Mucosa of descending colon (tissue), 3 donors: ENCODE measurements at places on chromosomes 6 and 20. TPM values are rescaled to one million over a fixed set of nuclear protein-coding genes. Genes with fewer than 3 reads are reported as not detected.

OR12D3 gene
- total RNA-seq, result not detected

XKR7 gene
- total RNA-seq, result 0.10 TPM

SCGN gene
- 7.4 TPM for total RNA-seq

PAK5 gene
- total RNA-seq, result 0.13 TPM

ETV7 gene
- total RNA-seq, result 2.6 TPM

SLC17A1 gene
- not detected for total RNA-seq

GJA10 gene
- total RNA-seq, result not detected

OOEP gene
- total RNA-seq, result not detected

UBE2J1 gene
- 42.2 TPM for total RNA-seq

MAS1 gene
- total RNA-seq, result not detected

NKX2-2 gene
- total RNA-seq, result 0.22 TPM

SLC32A1 gene
- total RNA-seq, result not detected

NNAT gene
- total RNA-seq, result 4.0 TPM

DNA sequence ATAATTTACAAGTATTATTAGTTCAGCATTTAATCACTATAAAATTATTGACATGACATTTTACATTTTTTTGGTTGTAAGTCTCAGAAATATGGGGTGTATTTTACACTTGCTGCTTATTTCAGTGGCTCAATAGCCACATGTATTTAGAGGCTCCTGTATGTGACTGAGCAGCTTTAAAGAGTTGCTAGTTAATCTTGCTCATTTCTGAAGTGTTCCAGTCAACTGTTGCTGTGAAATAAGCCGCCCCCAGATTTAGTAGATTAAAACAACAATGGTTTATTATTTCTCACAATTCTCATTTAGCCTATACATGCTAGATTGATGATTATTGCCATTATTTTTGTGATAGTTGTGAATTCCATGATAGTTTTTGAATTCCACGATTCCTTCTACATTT is 23.0 kb downstream of the CD109 start:
- no peak for DNase-seq

DNA sequence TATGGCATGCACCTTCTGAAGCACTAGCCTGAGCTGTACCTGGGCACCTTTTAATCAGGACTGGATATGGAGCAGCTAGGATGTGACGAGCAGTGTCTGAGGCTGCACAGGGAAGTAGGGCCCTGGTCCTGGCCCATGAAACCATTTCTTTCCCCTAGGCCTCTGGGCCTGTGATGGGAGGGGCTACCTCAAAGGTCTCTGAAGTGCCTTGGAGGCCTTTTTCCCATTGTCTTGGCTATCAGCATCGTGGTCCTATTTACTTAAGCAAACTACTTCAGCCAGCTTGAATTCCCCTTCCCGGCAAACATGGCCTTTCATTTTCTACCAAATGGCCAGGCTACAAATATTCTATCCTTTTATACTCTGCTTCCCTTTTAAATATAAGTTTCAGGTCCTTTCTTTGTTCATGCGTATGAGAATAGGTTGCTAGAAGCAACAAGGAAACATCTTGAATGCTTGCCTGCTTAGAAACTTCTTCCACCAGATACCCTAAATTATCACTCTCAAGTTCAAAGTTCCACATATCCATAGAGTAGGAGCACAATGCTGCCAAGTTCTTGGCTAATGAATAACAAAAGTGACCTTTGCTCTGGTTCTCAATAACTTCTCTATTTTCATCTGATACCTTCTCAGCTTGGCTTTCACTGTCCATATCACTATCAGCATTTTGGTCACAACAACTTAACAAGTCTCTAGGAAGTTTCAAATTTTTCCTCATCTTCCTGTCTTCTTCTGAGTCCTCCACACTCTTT is 673.1 kb downstream of the HTR1B start:
- peak; percentile 30 for DNase-seq

GRCh38 chr6:41818271-41819054 is 31.0 kb downstream of the TOMM6 start:
- no peak for DNase-seq

DNA sequence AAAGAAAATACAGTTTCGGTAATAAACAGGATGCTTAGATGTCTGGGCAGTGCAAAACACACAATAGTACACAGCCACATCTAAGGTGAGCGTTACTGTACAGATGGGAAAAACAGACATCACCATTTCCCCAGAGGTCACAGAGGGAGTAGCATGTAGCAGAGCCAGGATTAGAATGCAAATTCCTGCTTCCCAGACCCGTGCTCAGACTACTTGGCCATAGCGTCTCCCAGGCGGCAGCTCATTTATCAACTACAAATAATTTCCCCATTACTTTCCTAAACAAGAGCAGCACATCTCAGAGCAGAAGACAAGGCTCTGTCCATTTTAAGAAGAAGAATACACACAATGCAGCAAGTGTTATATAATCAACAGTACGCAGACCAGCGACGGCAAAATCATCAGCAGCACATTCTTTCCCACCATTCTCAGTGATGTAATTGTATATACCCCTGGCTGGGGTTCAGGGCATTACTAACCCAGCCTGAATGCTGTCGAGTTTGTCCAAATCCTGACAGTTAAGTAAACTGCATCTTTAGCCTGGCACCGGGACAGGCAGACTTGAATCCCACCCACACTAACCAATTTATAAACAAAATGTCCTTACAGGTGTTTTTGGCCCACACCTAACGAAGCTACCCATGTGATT is 61.9 kb downstream of the CNKSR3 start:
- DNase-seq, result no peak

DNA sequence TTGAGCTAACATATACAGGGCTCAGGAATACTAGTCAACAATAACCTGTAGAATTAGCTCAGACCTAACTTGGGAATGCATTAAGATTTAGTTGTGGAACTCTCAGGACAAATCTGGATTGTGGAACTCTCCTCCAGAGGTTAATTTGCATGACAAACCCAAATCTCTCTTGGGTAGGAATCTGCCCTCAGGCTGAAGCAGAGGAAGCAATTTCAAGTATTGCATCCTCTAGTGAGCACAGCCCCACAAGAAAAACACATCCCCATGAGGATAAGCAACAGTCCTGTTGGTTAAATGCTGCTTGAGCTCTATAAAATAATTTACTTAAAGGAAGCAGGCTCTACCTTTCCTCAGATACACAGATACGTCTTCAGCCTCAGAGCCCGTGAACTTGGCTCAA is 170.9 kb upstream of the STXBP5 start:
- DNase-seq, result no peak

DNA sequence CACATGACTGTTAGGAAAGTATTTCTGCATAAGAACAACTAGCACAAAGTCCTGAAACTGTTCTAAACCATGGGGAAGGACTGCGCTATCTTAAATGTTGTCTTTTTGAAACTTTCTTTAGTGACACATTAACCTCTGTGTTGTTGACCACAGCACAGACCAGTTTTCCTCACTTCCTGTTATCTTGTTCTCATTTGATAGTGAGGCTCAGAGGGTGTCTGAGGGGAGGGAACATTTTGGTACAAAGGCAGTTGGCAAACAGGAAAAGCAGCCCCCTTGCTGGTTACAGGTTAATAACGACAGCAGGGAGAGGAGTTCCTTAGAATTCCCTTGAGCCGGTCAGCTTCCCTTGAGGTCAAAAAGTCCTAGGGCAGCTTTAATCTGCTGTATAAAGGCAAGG is 143.5 kb upstream of the BMP2 start:
- DNase-seq, result no peak

GRCh38 chr6:44278774-44279697 is 8.8 kb downstream of the TMEM151B start:
- no peak for DNase-seq

DNA sequence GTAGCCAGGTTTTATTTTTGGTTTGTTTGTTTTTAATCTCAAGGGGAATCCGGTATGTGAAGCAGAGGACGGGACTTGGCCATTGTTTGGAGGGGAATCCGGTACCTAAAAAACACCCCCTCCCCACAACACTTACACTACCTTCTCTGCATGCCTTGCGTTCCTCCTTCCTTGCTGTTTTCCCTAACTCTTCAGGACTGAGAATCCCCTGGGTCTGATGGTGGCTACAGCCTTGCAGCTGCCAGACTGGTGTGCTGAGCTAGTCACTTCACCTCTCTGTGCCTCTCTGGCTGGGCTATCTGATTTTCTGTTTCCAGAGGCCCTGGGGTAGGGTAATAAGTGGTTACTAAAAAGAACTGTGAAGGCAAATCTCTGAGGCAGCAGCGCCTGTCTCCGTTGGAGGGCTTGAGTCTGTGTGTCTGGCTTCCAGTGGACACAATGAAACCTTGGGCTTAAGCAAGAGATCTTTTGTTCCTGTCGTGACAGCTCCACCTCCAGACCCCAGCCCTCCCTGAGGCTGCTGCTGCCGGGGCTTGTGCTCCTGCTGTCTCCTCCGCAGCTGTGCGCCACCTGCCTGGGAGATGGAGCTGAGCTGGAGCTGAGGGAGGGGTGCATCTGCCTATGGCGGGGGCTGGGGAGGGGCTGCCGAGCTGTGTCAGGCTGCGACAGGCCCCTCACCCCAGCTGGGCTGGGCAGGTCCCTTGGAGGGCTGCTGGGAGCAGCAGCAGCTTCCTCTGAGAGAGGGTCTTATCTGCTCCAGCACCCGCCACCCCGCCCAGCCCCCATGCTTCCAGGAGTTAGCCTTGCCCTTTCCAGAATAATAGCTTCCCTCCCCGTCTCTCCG is 65.8 kb upstream of the CCDC167 start:
- no peak for DNase-seq

GRCh38 chr6:2744778-2745177 is 5.9 kb downstream of the MYLK4 start:
- no peak for DNase-seq

GRCh38 chr6:119148098-119148824 is 69.8 kb upstream of the FAM184A start:
- DNase-seq, result peak; percentile 56

DNA sequence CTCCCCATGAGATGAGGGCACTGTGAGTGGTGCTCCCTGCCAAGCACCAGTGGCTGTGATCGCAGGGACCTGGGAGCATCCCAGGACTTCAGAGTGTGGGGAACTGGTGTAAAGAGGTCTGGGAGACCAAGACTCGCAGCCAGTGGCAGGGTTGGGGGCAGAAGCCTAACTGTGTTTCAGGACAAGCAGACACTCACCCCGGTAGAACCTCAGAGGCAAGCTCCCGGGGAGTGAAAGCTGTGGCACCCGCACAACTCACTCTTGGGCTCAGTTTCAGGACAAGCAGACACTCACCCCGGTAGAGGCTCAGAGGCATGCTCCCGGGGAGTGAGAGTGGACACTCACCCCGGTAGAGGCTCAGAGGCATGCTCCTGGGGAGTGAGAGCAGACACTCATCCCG is 112.8 kb downstream of the ASXL1 start:
- no peak for DNase-seq

DNA sequence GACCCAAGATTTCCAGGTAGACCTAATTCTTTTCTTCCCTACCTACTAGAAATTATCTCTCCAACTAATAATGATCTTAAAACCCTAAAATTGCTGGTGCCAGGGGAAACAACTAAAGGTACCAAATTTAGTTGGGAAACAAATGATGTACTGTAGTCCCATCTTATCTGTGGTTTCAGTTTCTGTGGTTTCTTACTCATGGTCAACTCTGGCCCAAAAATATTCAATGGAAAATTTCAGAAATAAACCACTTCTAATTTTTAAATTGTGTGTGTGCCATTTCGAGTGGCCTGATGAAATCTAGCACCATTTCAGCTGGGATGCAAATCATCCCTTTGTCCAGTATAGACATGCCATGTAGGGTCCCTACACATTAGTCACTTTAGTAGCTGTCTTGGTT is 475.2 kb upstream of the EPHA7 start:
- no peak for DNase-seq

DNA sequence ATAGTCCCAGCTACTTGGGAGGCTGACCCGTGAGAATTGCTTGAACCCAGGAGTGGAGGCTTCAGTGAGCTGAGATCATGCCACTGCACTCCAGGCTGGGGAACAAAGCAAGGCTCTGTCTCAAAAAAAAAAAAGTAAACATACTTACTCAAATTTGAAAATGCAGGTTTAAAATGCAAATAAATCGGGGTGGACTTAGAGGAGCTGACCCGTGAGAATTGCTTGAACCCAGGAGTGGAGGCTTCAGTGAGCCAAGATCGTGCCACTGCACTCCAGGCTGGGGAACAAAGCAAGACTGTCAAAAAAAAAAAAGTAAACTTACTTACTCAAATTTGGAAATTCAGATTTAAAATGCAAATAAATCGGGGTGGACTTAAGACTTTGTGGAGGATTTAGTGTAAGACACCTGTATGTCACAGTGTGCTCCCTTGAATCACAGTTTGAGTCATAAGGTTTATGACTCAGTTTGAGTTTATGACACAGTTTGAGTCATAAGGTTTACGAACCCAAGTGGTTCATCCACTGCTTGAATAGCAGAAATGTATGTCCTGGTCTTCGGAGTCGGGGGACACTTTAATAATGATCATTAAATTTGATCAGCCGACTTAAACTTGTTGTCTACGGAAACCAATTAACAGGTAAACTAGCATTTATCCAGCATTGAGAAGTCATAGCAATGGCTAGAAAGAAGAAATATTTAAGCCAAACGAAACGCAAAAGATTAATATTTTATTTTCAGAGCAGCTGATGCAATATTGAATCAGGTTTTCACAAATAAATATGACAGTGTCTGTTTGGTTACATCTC is 6.8 kb upstream of the MRPS10 start:
- no peak for DNase-seq

GRCh38 chr6:3568396-3569082 is 111.7 kb upstream of the SLC22A23 start:
- no peak for DNase-seq

GRCh38 chr6:43436577-43437282 is 9.4 kb downstream of the ABCC10 start:
- DNase-seq, result no peak

GRCh38 chr6:126672649-126673048 is 332.7 kb downstream of the CENPW start:
- DNase-seq, result no peak

DNA sequence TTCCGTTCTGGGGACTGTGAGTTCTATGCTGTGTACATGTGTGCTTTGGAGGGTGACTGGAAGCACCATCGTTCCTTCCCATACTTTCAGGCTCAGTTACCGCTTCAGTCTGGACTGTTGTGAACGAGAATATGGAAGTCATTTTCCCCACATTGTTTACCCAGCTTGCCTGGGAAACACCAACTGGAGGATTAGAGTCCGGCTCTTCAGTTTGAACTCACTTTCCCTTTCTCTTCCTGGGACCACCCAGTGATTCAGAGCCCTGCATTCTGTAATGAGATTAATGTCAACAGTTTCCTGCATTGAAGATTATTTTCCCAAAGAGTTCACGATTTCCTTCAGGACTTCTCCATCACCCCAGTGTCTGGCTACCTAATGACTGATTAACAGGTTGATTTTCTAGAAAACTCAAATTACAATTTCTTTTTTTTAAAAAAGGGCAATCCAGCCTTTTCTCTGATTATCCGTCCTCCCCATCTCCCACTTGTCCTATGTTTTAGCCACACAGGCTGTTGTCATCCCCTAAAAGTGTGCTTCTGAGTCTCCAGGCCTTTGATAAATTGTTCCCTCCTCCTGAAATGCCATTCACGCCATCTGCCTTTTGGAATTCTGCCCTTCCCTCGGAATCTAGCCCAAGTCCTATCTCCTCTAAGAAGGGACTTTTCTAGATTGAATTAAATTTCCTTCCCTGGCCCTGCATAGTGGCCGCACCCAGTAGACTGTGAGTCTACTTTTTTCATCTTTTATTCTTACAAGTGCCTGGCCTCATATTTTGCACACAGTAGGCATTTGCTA is 3.3 kb upstream of the TAGAP start:
- DNase-seq, result no peak

GRCh38 chr6:18423426-18423825 is 36.3 kb downstream of the RNF144B start:
- DNase-seq, result no peak

- no peak for DNase-seq
Measured at GRCh38 chr6:20416567-20417345, 15.1 kb downstream of the E2F3 start.

- DNase-seq, result no peak
Measured at GRCh38 chr6:33759887-33760629, 13.4 kb upstream of the IP6K3 start.

- no peak for DNase-seq
Measured at GRCh38 chr20:59214073-59214472, 50.5 kb downstream of the ZNF831 start.
